Upper lobe of left lung (tissue), 6 donors: ENCODE measurements at places on chromosomes 4 and X. TPM values are rescaled to one million over a fixed set of nuclear protein-coding genes. Genes with fewer than 3 reads are reported as not detected.

- no peaks in the 10 kb centered on the region for H3K4me1 ChIP-seq
- peaks cover 96% of the 10 kb centered on the region for H3K36me3 ChIP-seq
- no peak overlapping the region for H3K4me3 ChIP-seq
- no peak for DNase-seq
These were observed 12.8 kb downstream of the AIMP1 start for GRCh38 chr4:106329041-106329618.

DNA sequence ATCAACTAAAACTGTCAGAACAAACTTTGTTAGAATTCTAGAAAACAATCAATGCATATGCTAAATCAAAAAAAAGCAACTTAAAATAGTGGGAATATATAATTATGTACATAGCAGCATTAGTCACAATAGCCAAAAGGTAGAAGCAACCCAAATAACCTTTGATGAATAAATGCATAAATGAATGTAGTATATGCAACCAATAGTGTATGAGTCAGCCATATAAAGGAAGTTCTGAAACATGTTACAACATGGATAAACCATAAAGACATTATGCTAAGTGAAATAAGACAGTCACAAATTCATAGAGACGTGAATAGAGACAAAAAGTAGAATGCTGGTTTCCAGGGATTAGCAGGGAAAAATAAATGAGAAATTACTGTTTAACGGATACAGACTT lies 762.8 kb upstream of the INTU start:
- DNase-seq = no peak
- no peaks in the 10 kb centered on the region for H3K4me1 ChIP-seq
- no peak overlapping the region for H3K27ac ChIP-seq
- H3K36me3 ChIP-seq = no peaks in the 10 kb centered on the region

DNA sequence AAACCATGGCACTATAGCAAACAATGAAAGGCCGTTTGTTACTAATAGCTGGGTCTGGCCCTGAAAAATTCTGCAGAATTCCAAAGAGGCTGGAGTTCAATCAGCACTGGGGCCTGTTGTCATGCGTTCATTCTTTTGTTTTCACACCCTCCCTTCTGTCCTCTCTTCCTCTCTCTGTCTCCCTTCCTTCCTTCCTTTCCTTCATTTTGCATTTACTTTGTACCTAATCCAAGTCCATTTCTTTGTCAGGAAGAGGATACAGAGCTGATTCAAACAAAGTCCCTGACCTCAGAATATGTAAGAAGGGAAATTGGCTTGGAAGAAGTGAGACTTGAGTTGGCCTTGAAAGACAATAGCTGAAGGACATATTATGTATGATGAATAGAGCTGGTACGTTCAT lies 119.6 kb upstream of the LDB2 start:
- H3K4me3 ChIP-seq = no peak overlapping the region
- H3K27ac ChIP-seq = no peak overlapping the region
- no peaks in the 10 kb centered on the region for H3K4me1 ChIP-seq

- no peak for DNase-seq
- no peak overlapping the region for H3K27ac ChIP-seq
- no peaks in the 10 kb centered on the region for H3K27me3 ChIP-seq
- H3K4me1 ChIP-seq = no peaks in the 10 kb centered on the region
These were observed 310.3 kb upstream of the SLIT2 start for GRCh38 chr4:19941434-19941833.

- H3K4me1 ChIP-seq = no peaks in the 10 kb centered on the region
- no peaks in the 10 kb centered on the region for H3K36me3 ChIP-seq
- DNase-seq = no peak
- H3K4me3 ChIP-seq = no peak overlapping the region
- no peak overlapping the region for H3K27ac ChIP-seq
- H3K27me3 ChIP-seq = no peaks in the 10 kb centered on the region
These were observed 71.0 kb downstream of the USP46 start for GRCh38 chr4:52588097-52588496.

DNA sequence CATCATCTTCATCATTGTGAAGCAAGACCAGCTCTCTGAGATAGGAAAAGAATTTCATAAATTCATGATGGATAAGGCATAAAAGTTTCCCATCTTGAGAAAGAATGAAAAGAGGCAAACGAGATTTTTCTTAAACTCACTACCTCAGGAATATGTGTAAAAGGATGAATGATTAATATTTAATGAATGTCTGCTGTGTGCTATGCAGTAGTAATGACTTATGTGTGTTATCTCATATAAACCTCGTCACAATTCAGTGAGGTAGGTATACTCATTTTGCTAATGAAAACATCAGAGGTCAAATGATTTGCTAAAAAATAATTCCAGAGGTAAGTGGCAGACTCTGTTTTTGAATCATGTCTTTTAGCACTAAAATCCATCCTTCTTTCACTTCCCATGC lies 42.6 kb upstream of the GYPA start:
- H3K4me3 ChIP-seq = no peak overlapping the region
- no peak overlapping the region for H3K27ac ChIP-seq
- H3K27me3 ChIP-seq = no peaks in the 10 kb centered on the region
- H3K4me1 ChIP-seq = no peaks in the 10 kb centered on the region
- DNase-seq = no peak

DNA sequence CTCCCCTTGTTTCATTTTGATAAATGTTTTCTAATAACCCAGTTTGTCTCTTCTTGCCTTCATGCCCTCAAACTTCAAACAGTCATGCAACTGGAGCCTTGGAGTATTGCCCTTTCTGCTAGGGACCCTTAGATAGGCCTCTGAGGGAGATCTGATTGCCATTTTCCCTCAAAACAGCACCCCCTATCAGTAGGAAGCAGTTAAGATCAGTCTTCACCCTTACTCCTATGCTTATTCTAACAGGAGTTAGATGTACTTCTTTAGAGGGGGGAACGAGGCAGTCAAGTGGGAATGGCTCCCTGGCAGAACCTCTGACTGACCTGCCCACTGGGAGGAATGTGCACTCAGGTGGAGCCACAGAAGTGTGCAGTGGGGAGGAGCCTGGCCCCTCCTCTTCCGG lies 74.1 kb downstream of the FAM47A start:
- H3K4me1 ChIP-seq = no peaks in the 10 kb centered on the region
- no peak for DNase-seq
- H3K27me3 ChIP-seq = no peaks in the 10 kb centered on the region
- no peak overlapping the region for H3K4me3 ChIP-seq
- no peaks in the 10 kb centered on the region for H3K36me3 ChIP-seq

Gene PABPC1L2A
- total RNA-seq = not detected

Gene PALLD
- total RNA-seq = 81.6 TPM
